NCI-H187 (cell line): ENCODE measurements at places on chromosomes 7 and 10.

DNA sequence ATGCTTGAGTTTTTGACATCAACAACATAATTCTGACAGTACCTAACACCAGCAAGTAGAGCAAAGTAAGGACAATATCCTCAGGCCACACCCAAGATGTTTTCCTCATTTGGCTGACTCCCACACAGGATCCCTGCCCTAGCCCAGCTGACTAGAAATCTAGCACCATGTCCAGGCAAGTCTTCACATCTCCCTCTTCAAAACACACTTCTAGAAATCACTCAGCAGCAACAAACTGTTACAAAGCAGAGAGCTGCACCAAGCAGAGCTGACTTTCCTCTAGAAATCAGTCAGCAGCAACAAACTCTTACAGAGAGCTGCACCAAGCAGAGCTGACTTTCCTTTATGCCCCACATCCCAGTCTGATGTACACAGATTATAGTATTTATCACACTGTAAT lies 7.7 kb downstream of the TMEM168 start:
- DNase-seq: no peak

DNA sequence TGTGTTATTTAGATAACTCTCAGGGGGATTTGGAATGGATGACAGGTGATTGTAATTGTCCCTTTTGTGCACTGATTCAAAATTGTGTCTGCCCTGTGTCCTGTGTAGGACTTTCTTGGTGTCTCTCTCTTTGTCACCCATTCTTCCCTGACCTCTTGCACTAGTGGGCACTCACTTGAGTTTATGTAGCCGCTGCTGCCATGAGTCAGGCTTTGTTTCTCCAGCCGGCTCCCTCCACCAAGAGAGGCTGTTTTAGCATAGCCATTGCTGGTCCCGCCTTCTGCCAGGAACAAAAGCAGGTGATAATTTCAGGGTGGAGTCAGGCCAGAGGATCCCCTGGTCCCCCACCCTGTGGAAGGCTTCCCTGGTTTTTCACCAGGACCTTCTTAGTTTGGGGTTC lies 8.4 kb downstream of the COL17A1 start:
- no peak for DNase-seq

GRCh38 chr7:4670791-4671190 lies 11.3 kb upstream of the FOXK1 start:
- no peak for DNase-seq

DNA sequence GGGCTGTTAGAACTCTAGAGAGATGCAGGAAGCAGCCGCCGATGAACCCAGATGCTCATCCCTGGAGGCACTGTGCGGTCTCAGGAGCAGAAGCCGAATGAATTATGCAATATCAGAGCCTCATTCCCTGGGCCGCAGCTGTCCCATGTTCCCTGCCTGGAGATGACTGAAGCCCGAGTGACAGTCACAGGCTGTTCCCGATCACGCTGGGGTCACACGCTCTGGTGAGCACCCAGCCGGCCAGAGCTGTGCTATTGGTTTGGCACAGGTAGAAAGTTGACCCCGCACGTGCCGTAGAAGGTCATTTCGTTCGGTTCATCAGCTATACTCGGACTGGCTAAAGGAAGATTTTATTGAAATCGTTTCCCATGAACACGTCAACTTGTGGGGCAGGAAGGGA lies 140.5 kb upstream of the SH2B2 start:
- no peak for DNase-seq

DNA sequence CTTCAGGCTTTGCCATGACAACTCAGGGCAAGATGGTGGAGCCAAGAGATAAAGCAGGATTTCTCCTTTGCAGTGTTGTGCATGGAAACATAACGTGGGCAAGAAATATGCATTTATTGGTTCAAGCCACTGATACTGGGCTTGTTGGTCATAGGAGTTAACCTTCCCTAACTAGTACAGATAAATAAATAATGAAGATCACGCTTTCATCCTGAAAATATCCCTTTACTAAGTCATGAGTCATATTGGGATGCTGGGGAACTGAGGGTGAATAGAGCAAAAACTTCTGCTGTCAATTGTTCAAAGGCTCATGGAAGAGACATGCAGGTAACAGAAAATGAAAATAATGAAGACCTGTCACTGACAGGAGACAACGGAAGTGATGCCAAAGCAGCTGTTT lies 55.5 kb downstream of the TES start:
- no peak for DNase-seq

- DNase-seq: no peak
Measured at GRCh38 chr7:125599387-125599786, 669.8 kb upstream of the POT1 start.

DNA sequence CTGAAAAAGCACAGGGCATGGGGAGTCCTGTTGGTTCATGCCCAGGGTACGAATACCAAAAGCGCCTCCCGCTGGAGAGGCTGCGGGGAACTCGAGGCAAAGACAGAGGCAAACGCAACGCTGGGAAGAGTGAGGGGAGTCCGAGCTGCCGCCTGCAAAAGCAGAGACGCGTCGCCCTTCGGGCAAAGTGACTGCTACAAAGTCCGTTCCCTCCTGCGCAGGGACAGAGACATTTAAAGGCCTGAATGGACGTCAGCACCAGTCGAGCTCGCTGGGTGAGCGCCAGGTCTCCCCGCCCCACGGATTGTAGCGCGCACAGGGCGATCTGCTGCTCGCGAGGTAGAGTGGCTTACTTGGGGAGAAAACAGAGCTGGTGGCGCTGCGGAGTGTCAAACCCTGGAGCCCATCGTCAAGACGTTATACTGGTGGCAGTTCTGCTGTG lies 732.8 kb downstream of the ZWINT start:
- DNase-seq: no peak

DNA sequence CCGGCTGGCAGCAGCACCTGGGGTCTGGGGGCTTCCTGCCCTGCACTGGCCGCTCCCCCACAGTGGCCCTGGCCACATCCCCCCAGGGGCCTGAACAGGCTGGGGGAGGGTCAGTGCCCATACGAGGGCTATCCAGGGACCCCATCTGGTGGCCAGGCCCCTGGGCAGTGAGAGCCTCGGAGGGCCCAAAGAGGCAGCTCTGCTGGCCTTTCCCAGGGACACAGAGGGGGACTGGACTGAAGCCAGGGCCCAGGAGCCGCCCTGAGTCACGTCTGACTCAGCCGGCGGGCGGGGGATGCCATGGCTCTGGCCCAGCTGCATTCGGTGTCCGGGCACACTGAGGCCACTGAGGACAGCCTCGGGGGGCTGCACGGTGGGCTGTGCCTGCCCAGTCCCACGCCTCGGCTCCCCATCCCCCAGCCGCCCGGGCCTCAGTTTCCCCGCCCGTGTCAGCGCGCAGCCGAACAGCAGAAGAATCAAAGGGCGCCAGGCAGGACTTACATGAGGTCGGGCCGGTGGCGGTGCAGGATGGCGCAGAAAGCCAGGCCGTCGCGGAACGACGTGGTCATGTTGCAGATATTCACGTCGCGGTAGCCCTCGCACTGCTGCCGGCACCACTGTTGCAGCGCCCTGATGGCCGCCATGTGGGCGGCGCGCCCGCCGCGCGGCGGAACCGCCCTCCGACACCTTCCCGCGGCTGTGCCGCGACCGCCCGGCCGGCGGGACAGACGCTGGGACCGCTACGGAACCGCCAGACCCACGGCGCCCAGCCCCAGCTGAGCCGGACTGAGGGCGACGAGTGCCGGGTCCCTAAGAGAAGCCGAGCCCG lies at the start of gene MICALL2:
Gene MICALL2 (minus strand): TSS at position 788 of the 829 bp plus-strand sequence. CDS start 144 bp downstream, at position 644.
- no peak for DNase-seq

DNA sequence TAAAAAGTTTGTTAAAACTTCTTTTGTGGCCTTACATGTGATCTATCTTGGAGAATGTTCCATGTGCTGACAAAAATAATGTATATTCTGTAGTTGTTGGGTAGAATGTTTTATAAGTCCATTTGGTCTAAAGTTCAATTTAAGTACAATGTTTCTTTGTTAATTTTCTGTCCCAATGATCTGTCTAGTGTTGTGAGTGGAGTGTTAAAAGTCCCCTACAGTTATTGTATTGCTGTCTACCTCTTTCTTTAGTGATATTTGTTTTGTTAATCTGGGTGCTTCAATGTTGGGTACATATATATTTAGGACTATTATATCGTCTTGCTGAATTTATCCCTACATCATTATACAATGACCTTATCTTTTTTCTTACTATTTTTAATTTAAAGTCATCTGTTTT lies 6.9 kb downstream of the TMEM140 start:
- no peak for DNase-seq

- peak; percentile 9 for DNase-seq
Measured at GRCh38 chr7:6160191-6160623, 112.2 kb downstream of the CYTH3 start.

DNA sequence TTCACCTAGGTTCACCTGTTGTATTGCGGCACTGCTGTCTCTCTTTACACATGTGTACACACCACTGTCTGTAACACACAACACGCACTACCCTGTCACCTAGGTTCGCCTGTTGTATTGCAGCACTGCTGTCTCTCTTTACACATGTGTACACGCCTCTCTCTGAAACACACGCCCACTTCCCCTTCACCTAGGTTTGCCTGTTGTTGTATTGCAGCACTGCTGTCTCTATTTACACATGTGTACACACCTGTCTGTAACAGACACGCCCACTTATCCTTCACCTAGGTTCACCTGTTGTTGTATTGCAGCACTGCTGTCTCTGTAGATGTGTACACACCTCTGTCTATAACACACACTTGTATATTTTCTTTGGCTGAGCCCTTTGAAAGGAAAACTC lies 51.5 kb downstream of the WDR37 start:
- DNase-seq: no peak

- DNase-seq: no peak
Measured at GRCh38 chr10:129233351-129234148, 233.5 kb upstream of the MGMT start.

GRCh38 chr10:57993302-57993701 lies 274.4 kb downstream of the IPMK start:
- no peak for DNase-seq

DNA sequence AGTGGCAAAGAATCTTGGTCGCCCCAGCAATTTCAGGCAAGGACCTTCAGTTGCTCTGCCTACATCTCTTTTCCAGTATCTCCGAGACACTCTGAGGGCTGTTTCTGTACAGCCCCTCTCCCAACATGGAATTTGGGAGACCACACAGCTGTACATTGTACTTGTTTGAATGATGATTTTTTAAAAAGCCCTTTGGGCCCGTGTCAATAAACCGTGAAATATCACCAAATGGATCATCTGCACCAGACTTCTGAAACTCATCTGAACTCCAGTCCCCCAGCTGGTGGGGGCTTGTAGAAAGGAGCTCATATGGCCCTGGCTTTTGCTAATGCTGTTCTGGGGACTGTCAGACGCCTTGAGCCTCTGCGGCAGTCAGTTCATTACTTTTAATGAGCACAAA lies 374.9 kb downstream of the BBS9 start:
- no peak for DNase-seq

GRCh38 chr7:141477865-141478264 lies 73.3 kb upstream of the AGK start:
- no peak for DNase-seq

DNA sequence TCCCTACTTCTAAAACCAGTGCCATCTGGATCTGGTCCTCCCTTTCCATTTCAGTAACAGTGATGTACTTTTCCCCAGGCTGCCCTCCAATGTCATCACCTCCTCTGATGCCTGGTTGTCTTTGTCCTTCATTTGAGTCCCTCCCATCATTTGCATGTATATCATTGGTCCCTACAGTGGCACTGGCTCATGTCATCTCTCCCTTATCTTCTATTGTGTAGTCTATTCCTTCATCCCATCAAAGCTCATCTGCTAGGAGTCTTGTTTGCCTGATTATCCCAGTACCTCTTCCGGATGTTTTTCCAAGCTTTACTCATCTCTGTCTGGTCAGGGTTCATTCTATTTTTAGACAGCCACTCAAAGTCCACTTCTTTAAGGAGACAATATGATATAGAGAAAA lies 292.9 kb upstream of the BMPER start:
- DNase-seq: no peak

- no peak for DNase-seq
Measured at GRCh38 chr7:130151591-130152492, 53.4 kb downstream of the TMEM209 start.

DNA sequence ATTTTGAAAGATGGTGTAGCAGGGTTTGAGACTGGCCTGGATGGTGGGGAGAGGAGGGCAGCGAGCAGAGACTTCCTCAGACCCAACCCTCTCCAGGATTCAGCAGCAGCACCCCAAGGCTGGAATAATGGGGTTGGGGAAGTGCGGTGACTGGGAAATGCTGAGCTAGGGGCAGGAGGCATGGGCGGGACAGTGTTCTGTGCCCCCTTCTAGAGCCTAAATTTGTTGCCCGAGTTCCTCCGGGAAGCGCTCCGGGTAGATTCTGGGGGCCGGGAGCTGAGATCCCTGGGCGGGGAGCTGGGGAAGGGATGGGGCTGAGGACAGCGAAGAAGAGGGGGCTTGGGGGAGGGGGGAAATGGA lies at the start of gene CHAT:
Gene CHAT (plus strand): TSS at position 156 of the 360 bp plus-strand sequence. CDS start 153 bp downstream, at position 309.
- DNase-seq: no peak

DNA sequence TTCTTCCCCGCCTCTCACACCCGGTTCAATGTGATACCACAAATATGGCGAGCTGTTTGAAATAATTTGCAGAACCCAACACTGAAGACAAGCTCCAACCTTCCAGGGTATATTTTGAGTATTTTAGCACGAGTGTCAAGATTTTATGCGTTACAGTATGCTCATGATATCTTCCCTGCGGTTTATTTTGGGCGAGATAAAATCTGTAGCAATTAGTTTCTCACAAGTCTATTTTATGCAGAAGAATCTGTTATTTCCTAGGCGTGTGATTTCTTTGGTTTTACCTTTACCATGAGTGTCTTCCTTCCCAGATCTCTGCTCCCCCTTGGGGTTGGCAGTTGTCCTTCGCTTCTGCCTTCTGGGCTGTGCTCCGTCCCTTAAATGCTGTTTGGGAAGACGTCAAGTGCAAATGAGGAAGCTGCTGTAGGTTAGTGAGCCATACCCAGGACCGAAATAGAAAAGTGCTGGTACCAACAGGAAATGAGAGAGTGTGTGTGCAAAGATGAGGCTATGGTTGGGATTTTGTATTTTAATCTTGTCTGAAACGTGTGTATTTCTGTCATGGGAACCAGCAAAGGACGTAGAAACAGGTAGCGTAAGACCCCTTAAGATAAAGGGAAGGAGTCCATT lies 299.8 kb downstream of the KLF6 start:
- no peak for DNase-seq
